Left kidney (tissue), 8 donors: ENCODE measurements at places on chromosomes 5 and 9.

DNA sequence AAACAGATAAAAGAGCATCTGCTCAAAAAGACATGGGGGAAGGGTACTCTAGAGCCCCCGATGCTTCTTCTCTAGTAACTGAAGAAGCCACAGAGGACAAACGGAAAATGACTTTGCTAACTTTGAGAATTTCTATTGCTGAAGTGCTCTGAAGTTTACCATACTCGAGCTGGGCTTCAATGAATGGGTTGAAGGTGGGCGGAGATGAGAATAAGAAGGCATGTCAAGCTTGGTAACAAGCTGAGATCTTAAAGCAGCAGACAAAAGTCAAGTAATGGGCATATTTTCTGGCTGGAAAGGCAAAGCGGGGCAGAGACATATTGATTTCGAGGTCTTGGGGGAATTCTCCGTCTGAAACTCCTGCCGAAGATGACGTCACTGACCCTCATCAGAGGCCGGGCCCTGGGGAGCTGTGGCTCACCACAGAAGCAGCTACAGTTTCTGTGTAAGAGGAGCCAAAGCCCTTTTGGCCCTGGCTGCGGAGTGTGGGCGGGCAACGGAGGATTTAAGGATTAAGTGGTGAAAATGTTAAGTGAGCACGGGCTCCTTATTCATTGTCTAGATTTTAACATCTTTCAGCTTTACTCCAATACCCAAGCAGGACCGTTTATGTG, 115.8 kb upstream of the SLIT3 start:
- no peak for DNase-seq

- no peak for DNase-seq
Observed at GRCh38 chr9:130159915-130160670, 12.1 kb upstream of the NCS1 start.

- no peak for DNase-seq
Observed at GRCh38 chr5:96699186-96699820, 37.1 kb downstream of the CAST start.

- no peak for DNase-seq
Observed at GRCh38 chr5:65994117-65994786, 67.9 kb downstream of the ERBIN start.

DNA sequence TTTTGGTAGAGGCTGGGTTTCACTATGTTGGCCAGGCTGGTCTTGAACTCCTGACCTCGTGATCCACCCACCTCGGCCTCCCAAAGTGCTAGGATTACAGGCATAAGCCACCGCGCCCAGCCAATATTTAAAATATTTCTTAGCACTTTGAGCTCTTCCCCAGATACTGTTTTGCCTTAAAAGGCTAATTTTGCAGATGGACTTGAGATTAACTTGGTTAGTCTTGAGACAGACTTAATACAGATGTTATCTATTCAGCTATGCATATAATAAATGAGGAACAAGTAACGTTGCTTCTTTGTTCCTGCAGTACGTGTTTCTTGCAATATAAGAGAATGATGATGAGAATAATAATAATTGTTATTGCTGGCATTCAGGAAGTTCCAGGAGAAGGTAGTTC, 56.3 kb downstream of the PCSK5 start:
- no peak for DNase-seq

- DNase-seq = no peak
Observed at GRCh38 chr5:39102684-39103155, 28.5 kb upstream of the RICTOR start.
